Activated CD4-positive, alpha-beta T cell treated with anti-CD3 and anti-CD28 coated beads for 48 hours (primary cell): ENCODE measurements at places on chromosomes 12 and 14.

- DNase-seq, result no peak
Observed at GRCh38 chr14:72000907-72001306, 68.7 kb downstream of the RGS6 start.

GRCh38 chr14:33962016-33962415, 11.1 kb upstream of the EGLN3 start:
- DNase-seq, result no peak

DNA sequence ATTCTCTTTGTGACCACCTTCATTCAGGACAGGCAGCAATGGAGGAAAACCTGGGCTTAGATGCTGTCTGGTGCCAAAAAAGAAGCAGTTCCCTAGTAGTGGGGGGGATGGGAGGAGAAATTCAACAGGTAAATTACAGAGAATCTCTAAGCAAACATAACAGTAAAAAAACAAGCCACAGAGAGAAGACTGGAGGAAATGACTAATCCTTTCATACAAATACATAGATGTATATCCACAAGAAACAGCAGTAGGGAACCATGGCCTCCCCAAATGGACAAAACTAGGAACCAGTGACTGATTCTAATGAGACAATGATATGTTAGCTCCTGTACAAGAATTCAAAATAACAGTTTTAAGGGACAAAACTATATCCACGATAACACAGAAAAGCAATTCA, 513.0 kb downstream of the NAV3 start:
- DNase-seq, result no peak

- no peak for DNase-seq
Observed at GRCh38 chr12:107035733-107036132, 48.8 kb upstream of the MTERF2 start.

DNA sequence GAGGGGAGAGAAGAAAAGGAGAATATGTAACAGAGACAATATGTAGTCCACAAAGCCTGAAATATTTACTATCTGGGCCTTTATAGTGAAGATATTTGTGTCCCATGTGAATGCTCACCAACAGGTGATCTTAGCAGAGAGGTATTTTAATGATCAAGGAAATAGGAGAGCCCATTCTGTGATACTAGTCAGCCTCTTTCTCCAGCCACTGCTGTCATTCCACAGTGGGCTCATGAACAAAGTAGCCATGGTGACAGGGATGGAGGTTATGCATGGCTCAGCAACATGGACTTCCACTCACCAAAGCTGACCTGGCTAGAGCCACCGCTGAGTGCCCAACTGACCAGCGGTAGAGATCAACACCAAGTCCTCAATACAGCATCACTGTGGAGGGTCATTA, 58.2 kb downstream of the OSBPL8 start:
- DNase-seq, result no peak

DNA sequence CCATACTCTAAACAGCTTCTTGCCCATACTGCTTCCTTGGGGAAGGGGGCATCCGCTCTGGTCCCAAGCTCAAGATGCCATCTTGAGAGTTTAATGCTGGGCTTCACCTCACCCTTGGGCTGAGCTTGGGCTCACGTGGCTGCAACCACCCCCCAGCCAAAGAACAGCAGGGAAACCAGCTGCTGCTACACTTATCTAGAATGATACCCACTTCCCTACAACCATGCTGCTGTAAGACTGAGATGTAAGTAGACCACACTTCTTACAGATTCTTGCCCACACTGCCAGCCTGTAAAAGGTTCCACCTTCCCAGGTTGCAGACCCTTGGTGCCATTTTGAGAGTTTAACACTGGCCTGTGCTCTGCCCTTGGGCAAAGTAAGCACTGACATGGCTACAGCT, 9.7 kb downstream of the CTSG start:
- DNase-seq, result no peak

GRCh38 chr12:32605326-32606095, 73.6 kb upstream of the DNM1L start:
- no peak for DNase-seq

DNA sequence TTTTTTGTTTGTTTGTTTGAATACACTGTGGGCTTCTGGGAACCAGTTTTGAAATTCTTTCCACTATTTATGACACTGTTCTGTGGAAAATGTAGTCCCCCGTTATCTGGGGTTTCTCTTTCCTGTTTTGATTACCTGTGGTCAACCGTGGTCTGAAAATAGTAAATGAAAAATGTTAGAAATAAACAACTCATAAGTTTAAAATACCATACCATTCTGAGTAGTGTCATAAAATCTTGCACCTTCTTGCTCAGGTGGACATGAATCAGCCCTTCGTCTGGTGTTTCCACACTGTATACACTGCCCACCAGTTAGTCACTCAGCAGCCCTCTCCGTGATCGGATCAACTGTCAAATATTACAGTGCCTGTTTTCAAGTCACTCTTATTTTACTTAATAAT, 5.1 kb upstream of the PAPOLA start:
- no peak for DNase-seq

DNA sequence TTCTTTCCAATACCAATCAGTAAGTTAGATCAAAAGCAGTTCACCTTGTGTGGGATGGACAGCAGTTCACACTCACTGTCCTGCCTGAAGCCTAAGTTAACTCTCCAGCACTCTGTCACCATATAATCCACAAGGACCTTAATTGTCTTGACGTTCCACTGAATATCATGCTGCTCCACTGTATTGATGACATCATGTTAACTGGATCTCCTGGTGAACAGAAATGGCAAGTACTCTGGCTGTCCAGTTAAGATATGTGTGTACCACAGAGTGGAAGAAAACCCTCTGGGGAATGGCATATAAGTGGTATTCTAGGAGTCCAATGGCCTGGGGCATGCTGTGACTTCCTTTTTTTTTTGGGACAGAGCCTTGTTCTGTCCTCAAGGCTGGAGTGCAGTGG, 16.2 kb downstream of the CDKL1 start:
- no peak for DNase-seq
